ENCODE measurements at places on chromosomes 16 and 17.

DNA sequence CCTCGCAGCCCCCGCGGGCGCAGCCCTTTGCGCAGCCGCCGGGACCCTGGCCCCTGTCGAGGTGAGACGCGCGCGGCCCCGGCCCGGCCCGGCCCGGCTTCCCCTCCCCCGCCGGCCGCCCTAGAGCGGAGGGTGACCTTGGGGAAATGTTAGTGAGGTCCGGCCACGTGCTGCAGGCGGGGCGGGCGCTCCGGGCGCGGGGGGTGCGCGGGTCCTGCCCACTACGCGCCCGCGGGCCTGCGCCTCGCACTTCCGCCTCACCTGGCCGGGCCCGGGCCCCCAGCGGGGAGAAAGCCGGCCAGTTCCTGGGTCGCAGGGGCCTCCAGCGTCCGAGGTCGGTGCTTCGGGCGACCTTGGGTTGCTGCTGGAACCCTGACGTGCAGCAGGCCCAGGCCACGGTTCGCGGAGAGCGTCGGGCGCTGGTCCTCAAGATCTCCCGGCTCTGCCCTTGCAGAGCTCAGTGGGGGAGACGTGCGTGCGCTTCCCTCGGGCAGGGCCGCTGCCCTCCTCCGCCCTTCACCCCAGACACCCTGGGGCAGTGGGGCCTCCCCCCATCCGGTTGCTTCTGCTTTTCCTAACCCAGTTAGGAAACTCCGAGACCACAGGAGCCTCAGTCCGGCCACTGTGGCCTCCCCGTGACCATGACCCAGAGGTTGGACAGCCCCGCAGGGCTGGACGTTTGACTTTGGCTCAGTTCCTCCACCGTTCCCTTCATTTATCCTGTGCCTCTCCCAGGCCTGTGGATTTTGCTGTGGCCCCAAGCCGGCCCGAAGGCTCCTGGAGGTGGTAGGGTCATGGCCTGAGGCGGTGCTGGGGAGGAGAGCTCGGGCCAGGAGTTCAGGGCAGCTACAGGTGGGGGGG, 791 bp downstream of the MCRIP2 start:
- DNase-seq, result peak; percentile 71

DNA sequence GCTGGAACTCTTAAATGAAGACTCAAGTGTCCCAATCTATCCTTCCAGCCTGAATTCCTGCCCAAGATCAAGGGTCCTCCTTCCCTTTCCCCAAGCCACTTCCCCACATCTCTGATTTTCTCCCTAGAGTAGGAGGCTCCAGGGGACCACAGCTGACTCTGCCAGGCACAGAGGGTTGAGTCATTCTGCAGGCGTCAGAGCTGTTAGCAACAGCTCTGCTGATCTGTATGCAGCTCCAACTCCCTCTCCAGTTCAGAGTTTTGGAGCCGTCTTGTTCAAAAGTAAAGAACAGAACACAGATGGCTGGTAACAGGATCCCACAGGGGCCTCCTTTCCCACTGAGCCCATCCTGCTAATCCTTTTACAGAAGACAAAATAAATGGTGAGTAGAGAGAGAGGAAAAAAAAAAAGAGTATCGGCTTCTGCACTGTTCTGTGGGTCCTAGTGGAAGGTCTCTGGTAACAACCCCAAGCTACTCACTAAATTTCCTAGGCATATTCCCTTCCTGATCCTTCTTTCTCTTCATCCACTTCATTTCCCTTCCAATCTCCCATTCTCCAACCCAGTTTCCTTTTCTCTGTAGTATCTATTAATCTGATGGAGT, 13.4 kb upstream of the TAOK1 start:
- DNase-seq, result no peak

GRCh38 chr17:38667099-38667786, 7.5 kb downstream of the EPOP start:
- peak; percentile 77 for DNase-seq

DNA sequence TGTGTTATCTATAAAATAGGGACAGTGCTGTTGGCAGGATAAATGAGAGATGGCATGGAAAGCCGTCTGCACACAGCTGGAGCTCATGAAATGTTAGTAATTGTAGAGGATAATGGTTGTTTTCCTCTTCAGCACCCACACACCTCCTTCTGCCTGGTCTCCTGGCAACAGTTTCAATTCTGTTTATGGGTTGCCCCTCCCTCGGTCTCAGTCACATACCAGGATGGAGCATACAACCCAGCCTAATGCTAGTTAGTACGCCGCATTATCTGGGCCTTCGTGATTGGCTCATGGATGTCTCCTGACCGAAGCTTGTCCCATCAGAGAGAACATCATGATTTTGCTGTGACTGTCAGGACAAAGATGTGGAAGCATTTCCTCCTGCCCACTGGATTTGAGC, 126.2 kb upstream of the WSCD1 start:
- DNase-seq, result no peak

- DNase-seq, result no peak
Observed at GRCh38 chr16:48155926-48156789, at the start of gene ABCC12. Gene ABCC12, minus strand, starts transcription at chr16:48155993. Its CDS starts 9,569 bp downstream, at chr16:48146424.

DNA sequence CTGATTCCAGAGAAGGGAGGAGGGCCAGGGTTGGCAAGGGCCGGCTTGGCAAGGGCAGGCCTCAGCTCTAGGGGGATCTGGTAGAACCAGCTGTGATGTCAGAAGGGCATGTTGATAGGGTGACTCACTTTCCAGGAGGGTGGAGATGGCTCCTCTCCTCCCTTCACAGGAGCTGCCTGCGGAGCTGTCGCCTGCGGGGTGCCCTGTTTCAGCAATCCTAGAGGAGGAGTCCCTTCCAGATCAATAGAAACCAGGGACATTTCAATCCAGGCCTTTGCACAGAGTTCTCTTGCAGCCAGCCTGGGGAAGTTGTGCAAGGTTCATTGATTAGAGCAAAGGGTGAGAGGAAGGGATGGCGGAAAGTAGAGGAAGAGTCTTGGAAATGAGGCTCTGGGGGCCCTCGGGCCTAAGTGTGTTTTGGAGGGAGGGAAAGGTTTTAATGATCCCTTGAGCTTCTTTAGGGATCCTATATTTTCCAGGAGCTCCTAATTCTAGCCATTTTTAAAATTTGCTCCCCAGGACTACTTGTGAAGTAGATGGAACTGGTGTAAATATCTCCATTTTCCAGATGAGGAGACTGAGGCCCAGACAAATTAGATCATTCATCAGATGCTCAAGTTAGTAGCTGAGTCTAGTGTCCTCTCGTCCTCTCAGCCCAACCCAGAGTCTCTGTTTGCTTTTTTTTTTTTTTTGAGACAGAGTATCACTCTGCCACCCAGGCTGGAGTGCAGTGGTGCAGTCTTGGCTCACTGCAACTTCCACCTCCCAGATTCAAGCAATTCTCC, 24.8 kb upstream of the CSNK2A2 start:
- peak; percentile 25 for DNase-seq

DNA sequence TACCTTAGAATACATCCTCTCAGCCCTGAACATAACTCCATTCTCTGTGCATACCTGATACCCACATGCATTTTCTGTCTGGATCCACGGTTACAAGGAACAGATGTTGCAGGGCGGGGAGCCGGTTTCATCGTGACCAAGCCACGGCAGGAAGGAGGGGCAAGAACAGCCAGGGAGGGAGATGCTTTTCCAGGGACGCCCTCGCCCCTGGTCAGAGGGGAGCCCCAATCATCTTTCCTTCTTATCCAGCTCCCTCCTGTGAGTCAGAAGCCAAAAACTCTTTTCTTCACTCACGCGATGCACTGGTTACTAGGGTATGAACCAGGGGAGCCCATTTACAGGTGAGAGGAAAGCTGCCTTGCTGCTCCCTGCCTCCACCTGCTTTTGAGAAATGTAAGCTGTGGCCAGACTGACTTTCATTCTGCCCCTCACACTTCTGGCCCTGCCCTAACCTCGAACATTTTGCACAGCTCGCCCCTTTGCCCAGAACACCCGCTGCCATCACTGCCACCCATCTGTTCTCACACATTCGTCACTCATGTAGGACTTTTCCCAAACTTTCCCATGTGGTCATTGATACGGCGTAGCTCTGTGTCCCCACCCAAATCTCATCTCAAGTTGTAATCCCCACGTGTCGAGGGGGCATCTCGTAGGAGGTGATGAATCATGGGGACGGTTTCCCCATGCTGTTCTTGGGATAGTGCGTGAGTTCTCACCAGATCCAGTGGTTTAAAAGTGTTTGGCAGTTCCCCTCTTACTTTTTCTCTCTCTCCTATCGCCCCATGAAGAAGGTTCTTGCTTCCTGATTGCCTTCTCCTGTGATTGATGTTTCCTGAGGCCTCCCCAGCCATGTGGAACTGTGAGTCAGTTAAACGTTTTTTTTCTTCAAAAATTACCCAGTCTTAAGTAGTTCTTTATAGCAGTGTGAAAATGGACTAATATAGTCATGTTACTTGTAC, 20.5 kb downstream of the FOXL1 start:
- DNase-seq, result no peak

GRCh38 chr17:39809221-39809620, 54.9 kb downstream of the IKZF3 start:
- DNase-seq, result no peak

GRCh38 chr17:31431852-31432658, 40.6 kb downstream of the RAB11FIP4 start:
- DNase-seq, result no peak
